Fibroblast of lung (primary cell): ENCODE measurements at places on chromosomes 16 and 17.

GRCh38 chr17:34883106-34884000 is 77.9 kb downstream of the CCT6B start:
- H3K27me3 ChIP-seq: no peaks in the 10 kb centered on the region
- H3K36me3 ChIP-seq: no peaks in the 10 kb centered on the region
- H3K27ac ChIP-seq: no peak overlapping the region
- no peaks in the 10 kb centered on the region for H3K4me1 ChIP-seq
- no peak for DNase-seq

- H3K4me3 ChIP-seq: peak overlapping the region; percentile 62
- H3K27me3 ChIP-seq: no peaks in the 10 kb centered on the region
- DNase-seq: peak; percentile 28
- peak overlapping the region; percentile 96 for H3K27ac ChIP-seq
- H3K4me1 ChIP-seq: peaks cover 12% of the 10 kb centered on the region
- peaks cover 42% of the 10 kb centered on the region for H3K36me3 ChIP-seq
Measured at GRCh38 chr17:81685108-81685507, 1.3 kb downstream of the HGS start.

DNA sequence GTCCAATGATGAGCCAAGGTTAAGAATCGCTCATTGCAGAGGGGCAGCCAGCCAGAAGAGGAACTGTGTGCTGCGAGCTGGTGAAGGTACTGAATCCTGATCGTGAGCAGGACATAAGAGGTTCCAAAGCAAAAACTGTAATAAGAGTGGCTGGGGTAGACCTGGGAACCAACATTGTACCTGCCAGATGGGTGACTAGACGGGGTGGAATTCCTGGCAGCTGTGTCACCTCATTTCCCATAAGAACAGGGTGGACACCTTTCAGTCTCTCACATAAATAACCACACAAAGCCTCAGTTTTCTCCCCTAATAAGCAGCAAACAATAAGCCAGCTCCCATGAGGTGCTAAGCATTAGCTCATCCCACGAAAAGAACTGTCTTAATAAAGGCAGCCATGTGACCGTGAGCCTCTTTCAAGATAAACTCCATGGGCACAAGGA is 290.3 kb downstream of the SOX9 start:
- H3K27ac ChIP-seq: no peak overlapping the region
- no peaks in the 10 kb centered on the region for H3K36me3 ChIP-seq
- H3K4me1 ChIP-seq: peaks cover 11% of the 10 kb centered on the region
- peak; percentile 67 for DNase-seq
- no peak overlapping the region for H3K4me3 ChIP-seq
- no peaks in the 10 kb centered on the region for H3K27me3 ChIP-seq

DNA sequence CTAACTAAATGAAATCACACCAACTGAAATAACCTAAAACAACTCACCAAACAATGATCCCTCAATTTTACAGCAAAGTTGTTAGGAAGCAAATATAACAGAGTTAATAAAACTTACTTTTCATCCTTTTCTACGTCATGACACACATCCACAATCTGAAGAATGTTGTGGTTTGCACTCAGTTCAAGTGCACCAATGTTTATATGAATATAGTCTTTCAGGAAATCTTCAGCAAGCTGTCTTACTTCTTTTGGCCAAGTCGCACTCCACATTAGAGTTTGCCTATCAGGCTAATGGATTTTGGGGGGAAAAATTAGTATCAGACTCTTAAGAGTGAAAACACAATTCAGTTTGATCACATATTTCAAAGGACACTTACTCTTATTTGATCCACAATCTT is 3.3 kb downstream of the DDX5 start:
- peak overlapping the region; percentile 30 for H3K27ac ChIP-seq
- peak; percentile 28 for DNase-seq
- H3K36me3 ChIP-seq: peaks cover 29% of the 10 kb centered on the region

DNA sequence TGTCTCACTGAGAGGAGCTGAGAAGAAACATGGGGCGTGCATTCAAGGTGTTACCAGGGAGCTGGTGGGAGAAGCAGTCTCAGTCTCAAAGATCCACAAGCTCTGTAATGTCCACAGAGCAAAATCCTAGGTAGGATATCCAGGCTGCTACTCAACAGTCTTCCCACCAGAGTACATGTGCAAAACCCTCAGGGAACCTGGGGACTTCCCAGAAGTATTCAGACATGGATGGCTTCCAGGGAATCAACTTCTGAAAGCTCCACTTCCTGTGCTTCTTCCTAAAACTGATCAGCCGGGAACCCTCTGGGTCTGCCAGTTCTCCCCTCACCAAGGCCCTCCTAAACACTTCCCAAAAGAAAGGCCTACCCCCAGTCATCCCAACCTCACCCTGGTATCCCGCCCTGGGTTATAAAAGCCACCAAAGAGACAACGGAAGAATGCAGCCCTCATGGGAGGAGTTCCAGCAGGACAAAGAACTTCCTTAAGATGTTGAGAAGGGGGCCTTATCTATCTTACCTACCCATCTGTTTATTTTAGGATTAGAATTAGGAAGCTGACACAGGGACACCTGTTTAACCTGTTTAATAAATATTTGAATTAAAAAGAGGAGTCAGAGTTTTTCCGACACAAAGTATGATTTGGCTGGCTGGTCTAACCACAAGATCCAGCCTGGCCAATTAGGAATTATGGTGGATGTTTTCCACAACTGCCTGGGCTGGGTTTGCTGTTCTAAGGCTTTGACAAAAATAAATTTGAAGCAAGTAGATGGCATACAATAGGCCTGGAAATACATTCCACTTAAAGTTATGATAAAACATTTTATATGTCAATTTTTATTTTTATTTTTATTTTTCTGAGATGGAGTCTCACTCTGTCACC is 37.0 kb downstream of the CUEDC1 start:
- H3K27ac ChIP-seq: no peak overlapping the region
- H3K4me1 ChIP-seq: peaks cover 12% of the 10 kb centered on the region
- no peak for DNase-seq
- no peaks in the 10 kb centered on the region for H3K27me3 ChIP-seq
- H3K4me3 ChIP-seq: no peak overlapping the region

- H3K4me3 ChIP-seq: no peak overlapping the region
- DNase-seq: no peak
- H3K27ac ChIP-seq: no peak overlapping the region
- no peaks in the 10 kb centered on the region for H3K4me1 ChIP-seq
Measured at GRCh38 chr17:14762736-14763479, 462.0 kb downstream of the HS3ST3B1 start.

- H3K4me1 ChIP-seq: no peaks in the 10 kb centered on the region
- H3K27me3 ChIP-seq: no peaks in the 10 kb centered on the region
- no peak overlapping the region for H3K4me3 ChIP-seq
- no peak for DNase-seq
- peaks cover 16% of the 10 kb centered on the region for H3K36me3 ChIP-seq
Measured at GRCh38 chr16:4753227-4753626, 13.7 kb downstream of the ZNF500 start.

GRCh38 chr16:86191663-86192062 is 292.7 kb downstream of the IRF8 start:
- peaks cover 6% of the 10 kb centered on the region for H3K27me3 ChIP-seq
- H3K27ac ChIP-seq: no peak overlapping the region
- H3K4me3 ChIP-seq: no peak overlapping the region

- peaks cover 11% of the 10 kb centered on the region for H3K36me3 ChIP-seq
- H3K27me3 ChIP-seq: no peaks in the 10 kb centered on the region
Measured at GRCh38 chr17:4536742-4537411, 18.3 kb downstream of the MYBBP1A start.

- no peak overlapping the region for H3K27ac ChIP-seq
- no peak overlapping the region for H3K4me3 ChIP-seq
- peaks cover 6% of the 10 kb centered on the region for H3K27me3 ChIP-seq
- DNase-seq: no peak
Measured at GRCh38 chr17:72615627-72615991, 476.9 kb downstream of the SLC39A11 start.

DNA sequence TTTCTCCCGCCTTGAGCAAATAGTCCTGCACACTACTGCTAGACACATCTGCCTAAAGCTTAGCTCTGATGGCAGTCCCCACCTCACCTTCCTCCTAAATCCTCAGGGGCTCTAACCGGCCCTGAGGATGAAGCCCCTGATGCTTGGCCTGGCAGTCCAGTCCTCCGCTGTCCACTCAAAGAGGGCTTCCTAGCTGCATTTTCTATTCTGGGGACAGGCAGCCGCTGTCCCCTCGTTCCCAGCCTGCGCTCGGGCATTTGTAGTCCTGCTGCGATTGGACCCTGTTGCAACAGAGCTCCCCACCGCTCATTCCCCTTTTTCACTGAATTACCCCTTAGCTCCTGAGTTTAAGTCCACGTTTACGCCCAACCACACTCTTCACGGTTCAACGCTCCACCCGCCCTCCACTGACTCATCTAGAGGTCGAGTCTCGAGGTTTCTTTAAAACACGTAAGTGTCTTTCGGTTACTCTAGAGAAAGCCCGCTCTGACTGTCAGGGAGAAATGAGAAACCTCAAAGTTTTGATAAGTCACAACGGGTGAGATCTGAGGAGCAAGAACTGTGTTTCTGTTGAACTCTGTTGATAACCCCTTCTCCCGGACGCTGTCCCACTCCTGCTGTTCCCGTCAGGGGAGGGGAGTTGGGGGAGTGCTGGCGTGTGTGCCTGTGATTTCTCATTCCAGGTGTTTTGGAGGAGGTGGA is 4.5 kb downstream of the CCR7 start:
- peaks cover 27% of the 10 kb centered on the region for H3K27me3 ChIP-seq
- peak; percentile 92 for DNase-seq
- peaks cover 25% of the 10 kb centered on the region for H3K4me1 ChIP-seq
- H3K27ac ChIP-seq: no peak overlapping the region
- no peak overlapping the region for H3K4me3 ChIP-seq

- H3K4me1 ChIP-seq: peaks cover 14% of the 10 kb centered on the region
- H3K27ac ChIP-seq: no peak overlapping the region
- no peaks in the 10 kb centered on the region for H3K36me3 ChIP-seq
- peak; percentile 89 for DNase-seq
Measured at GRCh38 chr16:14181371-14182050, 110.4 kb downstream of the MRTFB start.

DNA sequence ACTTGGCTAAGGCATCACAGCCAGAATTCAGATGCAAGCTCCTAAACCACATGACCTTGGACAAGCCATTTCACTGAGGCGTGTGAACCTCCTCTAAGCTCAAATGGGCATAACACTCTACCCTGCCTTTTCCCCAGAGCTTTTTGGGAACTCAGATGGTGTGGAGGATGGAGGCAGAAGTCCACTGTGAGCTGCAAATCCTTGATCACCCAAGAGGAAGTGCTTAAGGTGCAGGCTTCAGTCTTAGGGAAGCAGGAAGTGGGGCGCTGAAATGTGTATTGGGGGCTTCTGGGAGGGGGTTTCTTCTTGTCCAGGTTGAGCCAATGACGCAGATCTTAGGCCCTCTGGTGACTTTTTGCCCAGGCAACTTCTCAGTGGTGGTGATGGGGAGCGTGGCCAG is 12.9 kb downstream of the CIITA start:
- H3K4me1 ChIP-seq: no peaks in the 10 kb centered on the region
- H3K27ac ChIP-seq: no peak overlapping the region
- no peak overlapping the region for H3K4me3 ChIP-seq

DNA sequence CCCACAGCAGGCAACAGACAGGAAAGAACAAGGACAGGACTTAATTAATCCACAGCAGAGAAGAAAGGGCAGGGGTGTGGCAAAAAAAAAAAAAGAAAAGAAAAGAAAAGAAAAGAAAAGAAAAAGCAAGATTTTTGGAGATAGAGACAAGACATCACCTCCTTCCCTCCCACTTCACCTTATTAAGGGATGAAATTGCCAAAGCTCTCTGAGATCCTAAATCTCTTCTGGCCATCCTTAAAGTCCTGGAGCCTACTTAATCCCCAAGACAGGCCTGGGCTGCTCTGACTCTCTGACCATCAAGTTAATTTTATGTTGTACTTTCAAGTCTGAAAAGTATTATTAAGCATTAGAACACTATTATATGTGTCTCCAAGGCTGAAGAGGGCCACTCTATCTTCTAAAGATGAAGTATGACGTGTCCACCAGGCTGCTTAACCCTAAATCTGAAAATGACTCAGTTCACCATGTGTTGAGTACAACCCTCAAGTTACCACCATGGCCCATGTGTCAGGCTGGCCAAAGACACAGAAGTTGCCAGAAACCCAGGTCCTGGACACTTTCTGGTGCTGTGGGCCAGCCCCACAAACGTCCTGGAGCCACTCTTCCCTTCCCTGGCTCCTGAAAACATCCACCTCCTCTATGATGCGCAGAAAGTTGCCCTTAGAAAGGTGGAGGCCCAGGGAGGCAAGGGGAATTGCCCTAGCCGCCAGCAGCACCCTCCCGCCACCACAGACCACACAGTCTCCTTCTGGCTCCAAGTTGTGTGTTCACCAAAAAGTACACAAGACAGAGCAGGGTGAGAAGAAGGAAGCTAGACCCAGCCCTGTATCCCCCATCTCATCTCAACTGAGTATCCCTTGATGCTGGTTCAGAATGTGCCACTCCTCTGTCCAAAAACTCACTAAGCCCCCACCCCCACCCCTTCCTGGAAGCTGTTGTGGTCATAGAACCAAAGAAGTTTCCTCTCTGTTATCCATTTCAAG is 2.7 kb downstream of the SOCS1 start:
- no peaks in the 10 kb centered on the region for H3K27me3 ChIP-seq
- peaks cover 19% of the 10 kb centered on the region for H3K4me1 ChIP-seq
- peak overlapping the region; percentile 93 for H3K4me3 ChIP-seq
- H3K27ac ChIP-seq: peak overlapping the region; percentile 29
